SK-N-DZ (cell line): ENCODE measurements at places on chromosomes 6 and 20.

GRCh38 chr20:50385733-50386640, 124.2 kb upstream of the PTPN1 start:
- no peak for DNase-seq

GRCh38 chr6:169654598-169655391, 47.0 kb downstream of the WDR27 start:
- no peak for DNase-seq

- DNase-seq: peak; percentile 66
Observed at GRCh38 chr20:1469925-1470571, 3.4 kb upstream of the NSFL1C start.

DNA sequence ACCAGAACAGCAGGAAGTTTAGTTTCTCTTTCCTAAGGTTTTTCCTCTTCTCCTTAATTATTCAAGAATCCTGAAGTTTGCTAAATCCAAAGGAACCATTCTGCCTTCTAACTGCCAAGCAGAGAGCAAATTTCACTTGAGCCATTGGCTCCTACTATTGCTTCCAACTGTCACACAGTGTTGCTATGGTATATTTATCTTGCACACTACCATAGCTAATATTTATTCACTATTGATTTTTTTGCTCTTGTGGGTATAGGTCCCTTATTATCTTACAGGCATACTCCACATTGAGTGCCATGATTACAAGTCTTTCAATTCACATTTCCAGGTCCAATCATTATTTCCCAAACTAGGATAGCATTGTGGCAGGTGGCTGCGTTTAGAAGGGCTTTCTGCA, 266.7 kb upstream of the FLRT3 start:
- no peak for DNase-seq

DNA sequence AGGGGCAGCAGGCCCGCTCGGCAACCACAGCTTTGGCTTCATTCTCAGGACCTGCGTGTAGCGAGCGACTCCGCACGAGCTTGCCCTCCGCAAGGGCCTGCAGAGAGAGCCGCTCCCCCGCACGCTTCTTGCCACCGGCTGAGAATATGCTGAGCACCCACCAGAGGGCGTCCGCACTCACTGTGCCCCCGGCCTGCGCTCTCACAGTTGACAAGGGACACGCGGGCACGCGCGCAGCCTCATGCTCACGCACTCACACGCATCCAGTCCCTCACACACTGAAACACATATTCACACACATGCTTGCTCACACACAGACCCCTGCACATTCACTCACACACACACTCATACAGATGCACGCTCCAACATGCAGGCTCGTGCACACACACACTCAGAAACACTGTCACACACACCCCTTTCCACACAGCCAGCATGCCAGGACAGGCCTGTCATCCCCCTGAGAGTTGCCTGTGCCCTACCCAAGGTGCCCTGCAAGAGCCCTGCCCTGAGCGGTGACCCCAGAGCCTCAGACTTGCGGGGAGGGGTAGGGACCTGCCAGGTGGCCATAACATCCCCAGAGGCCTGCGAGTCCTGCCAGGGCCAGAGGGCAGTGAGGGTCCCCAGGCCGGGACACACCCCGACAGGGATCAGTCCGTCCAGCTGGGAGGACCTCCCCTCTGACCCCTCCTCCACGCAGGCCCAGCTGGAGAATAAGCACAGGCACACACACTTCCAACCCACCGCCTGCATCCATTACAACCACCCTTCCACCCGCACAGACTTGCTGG, 174.1 kb downstream of the BMP7 start:
- DNase-seq: peak; percentile 82
